ENCODE measurements at places on chromosomes 3 and 15. TPM values are rescaled to one million over a fixed set of nuclear protein-coding genes. Genes with fewer than 3 reads are reported as not detected.

DNA sequence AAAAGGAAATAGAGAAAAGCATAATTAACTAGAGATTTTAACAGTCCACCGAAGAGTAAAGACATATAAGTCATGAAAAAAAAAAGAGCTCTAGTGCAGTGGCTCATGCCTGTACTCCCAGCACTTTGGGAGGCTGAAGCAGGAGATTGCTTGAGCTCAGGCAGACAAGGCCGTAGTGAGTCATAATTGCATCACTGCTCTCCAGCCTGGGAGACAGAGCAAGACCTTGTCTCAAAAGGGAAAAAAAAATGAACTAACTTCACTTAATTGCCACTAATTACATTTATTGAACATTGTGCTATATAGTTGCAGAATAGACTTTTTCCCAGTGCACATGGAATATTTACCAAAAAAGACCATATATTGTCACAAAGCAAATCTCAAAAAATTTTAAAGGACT is 221.8 kb downstream of the CBLB start:
- no peak for DNase-seq
- no peaks in the 10 kb centered on the region for H3K36me3 ChIP-seq
- H3K27me3 ChIP-seq, result no peaks in the 10 kb centered on the region
- H3K27ac ChIP-seq, result no peak overlapping the region
- H3K4me3 ChIP-seq, result no peak overlapping the region

Gene TEX9
- total RNA-seq, result 12.2 TPM

Gene RUVBL1
- 121 TPM for total RNA-seq

Gene PARL
- total RNA-seq, result 74.3 TPM

DNA sequence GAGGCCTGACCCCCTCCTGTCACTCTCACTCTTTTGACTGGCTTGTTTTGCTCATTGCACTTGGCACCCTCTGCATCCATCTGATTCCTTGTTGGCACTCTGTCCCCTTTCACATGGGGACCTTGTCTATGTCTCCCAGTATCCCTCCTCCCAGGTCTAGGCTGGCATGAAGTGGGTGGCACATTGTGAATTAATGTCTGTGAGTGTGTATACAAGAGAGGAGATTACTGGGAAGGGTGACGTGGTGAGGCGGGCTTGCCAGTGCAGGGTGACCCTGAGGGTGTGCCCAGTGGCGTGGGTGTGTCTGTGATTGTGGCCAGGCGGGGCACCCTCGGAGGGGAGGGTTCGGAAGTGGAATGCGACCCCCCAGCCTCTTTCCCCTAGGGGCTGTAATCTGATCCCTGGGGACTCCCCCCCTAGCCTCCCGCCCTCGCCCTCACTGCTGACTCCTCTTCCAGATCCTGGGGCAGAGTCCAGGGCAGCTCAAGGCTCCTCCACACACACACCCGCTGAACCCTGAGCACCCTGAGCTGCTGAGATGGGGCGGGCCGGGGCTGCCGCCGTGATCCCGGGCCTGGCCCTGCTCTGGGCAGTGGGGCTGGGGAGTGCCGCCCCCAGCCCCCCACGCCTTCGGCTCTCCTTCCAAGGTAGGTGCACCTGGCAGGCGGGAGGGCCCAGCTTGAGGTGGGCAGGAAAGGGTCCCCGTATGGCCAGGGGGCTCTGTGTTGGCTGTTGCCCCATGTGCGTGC is at the start of gene SEMA3B:
SEMA3B (plus strand) TSS at position 445 of the 749 bp plus-strand sequence; CDS start at position 539, 94 bp downstream.
- no peak for DNase-seq
- H3K27ac ChIP-seq, result no peak within 1 kb of the TSS
- peaks cover 49% of the 10 kb centered on the region for H3K4me1 ChIP-seq
- no peak within 1 kb of the TSS for H3K4me3 ChIP-seq
- peaks cover 11% of the 10 kb centered on the region for H3K27me3 ChIP-seq
